ENCODE measurements at places on chromosomes 1 and 21.

GRCh38 chr1:178565586-178565985, 52.7 kb downstream of the TEX35 start:
- DNase-seq: no peak

DNA sequence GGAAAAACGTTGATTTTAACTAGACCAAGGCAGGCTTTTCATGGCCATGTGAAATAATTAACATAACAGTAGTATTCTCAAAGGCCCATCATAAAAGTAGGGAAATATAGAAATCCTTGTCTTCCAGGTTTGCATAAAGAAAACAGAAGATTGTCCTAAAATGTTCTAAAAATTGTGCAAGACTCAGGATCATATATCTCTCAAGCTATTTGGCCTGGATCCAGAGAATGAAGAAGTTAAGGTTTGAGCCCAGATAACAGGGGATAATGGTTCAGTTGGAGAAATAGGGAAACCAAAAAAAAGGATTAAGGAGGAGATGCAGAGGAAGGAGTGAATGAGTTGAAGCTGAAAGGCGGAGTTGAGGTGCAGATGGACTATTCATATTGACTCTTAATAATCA, 555.5 kb upstream of the NR5A2 start:
- no peak for DNase-seq

GRCh38 chr1:156419854-156420204, 50.8 kb downstream of the RHBG start:
- DNase-seq: no peak

GRCh38 chr21:45987121-45987711, 5.6 kb downstream of the COL6A1 start:
- no peak for DNase-seq

- no peak for DNase-seq
These were observed 1489.1 kb downstream of the BRINP3 start for GRCh38 chr1:188988589-188988988.

DNA sequence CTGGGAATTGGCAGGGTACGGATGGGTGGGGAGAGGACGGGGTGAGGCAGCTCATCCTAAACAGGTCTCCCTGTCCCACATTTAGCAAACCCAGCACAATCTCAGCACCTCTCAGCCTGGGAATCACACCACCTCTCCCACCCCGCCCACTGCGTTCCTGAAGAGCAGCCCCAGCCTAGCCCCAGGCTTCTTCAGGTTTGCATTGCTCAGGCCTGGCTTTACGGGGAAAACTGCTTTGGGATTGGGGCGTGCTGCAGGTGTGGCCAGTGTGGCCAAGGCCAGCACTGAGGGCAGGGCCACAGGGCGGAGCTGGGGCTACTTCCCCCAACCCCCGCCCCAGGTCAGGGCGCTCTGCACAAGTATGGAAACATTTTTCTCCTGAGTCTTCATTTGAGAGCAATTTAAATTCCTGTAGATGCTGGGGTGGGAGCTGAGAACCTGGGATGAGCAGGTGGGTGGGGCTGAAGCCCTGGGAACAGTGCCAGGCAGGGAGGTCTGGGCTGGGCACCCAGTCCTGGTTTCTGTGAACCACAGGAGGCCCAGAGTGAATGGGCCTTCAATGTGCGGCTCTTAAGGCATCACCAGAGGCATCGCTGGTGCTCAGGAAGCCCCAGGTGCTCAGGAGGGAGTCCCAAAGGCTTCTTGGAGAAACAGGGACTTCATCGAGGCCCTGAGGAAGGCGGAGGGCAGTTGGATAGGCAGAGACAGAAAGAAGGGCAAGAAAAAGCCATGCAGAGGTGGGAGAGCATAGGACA, 24.1 kb downstream of the TNNT2 start:
- no peak for DNase-seq

- DNase-seq: no peak
These were observed 27.2 kb upstream of the EPS8L3 start for GRCh38 chr1:109790735-109791494.

- no peak for DNase-seq
These were observed 76.5 kb downstream of the ATP1A1 start for GRCh38 chr1:116449578-116449977.

DNA sequence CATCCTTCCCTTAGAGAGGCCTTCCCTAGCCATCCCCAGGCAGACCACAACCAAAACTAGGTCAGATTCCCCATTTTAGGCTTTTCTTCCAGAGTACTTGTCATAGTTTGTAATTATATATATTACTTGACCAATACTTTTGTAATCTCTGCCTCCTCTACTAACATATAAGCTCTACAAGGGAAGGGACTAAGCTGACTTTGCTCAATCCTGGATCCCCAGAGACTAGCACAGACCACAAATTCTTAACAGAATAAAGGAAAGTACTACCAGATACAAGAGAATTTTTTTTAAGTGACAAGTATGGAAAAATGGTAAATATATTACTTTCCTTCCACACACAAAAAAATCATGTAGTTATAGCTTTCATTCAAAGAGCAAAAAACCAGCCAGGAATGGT, 2.0 kb downstream of the ZMYM6 start:
- DNase-seq: no peak

DNA sequence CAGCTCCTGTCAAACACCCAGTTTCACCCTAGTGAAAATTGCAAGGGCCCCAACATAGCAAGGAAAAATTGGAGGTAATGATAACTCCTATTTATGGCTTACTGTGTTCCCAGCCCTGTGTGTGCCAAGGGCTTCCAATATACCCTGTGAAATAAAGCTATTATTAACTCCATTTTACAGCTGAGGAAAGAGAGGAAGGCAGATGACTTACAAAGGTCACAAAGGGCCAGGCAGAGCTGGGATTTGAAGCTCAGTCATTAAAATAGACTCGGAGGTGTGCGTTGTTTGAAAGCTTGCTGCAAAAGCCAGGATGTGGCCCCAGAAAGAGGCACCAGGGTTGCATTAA, 20.2 kb upstream of the SDC3 start:
- DNase-seq: no peak
